ENCODE measurements at places on chromosomes 3 and 15.

GRCh38 chr3:172853921-172854666 is 103.6 kb downstream of the ECT2 start:
- no peak for DNase-seq

DNA sequence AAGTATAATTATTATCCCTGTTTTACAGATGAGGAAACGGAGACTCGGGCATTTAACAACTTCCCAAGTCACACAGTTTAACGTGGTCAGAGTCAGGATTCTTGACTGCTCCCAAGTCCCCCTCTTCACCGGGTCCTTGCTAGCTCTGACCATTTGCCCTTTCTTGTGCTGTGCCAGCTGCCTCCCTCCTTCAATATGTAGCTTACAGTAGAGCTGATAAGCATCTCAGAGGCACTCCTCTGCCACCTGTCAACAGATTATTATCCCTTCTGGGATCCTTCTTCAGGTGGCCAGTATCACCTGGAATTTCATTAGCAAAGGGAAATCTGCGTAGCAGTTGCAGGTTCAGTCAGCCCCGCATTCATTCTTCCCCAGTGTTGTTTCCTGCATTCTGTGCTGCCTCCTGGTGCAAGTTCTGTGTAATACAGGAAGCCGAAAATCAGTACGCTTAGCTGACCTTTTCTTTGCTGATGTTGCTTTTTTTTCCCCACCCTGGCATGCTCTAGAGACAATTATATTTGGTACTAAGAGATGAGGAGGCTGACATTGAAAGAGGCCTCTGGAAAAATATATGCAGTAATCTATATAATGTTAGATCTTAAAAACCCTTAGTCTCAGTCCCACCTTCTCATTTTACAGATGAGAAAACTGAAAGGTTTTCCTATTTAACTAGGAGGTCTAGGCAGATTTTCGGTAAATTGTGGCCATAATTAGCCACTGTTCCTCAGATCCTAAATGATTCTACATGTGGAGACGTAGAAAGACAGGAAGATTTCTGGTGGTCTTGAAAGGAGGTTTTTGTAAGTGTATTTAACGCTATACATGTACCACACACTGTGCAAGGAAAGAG is 24.8 kb downstream of the TMOD2 start:
- peak; percentile 69 for DNase-seq

GRCh38 chr15:65323071-65323511 is 18.6 kb downstream of the RNU5B-1 start:
- DNase-seq = peak; percentile 30

DNA sequence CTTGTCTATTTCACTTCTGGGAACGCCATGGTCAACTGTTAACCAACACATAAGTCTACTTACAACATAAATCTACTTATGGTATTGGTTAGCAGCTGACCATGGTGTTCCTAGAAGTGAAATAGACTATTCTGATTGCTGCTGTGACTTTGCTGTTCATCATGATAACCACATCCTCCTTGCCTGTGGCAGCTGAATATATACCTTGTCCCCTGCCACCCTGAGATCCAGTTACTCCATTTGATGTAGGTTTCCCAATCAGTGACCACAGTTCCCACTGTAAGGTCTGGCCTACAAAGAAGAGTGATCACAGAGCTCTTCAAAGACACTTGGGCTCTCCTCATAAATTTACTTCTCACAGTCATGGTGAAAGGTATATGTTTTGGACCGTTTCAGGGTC is 66.8 kb upstream of the ALDH1A3 start:
- DNase-seq = no peak

DNA sequence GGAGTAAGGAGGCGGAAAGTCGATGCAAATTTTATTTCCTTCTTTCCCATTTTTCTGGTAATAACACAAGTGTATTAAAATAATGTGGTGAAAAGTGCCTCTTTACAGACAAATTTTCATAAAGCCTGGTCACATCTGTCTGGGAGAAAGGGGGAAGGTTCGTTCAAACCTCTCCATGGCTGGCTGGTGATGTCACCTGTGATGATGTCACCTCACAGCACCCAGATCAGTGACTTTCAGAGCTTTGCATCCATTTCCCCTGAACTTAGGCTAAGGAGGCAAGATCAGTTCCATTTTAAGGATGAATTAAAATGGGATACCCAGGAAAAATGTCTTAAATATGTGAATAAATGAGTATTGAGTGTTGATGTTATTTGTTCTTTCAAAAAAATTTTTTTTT is 34.1 kb downstream of the ATP10A start:
- no peak for DNase-seq

DNA sequence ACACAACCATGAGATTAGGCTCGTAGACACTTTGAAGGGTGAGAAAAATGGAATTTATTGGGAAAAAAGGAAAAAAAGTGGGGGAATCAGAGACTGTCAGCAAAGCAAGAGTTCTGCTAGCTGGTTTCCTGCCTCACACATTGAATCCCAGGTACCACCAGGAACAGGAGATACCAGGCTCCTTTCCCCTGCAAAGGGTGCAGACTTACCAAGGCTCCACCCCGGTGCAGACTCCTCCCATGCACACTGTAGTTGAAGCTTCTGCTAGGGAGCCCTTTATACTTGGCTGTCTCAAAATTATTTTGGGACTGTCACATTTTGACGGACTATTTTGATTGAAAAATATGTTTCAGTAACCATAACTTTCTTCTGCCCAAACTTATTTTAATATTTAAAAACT is 819.9 kb upstream of the GBE1 start:
- DNase-seq = no peak

- DNase-seq = no peak
Observed at GRCh38 chr15:71259866-71260265, 144.6 kb downstream of the THSD4 start.

DNA sequence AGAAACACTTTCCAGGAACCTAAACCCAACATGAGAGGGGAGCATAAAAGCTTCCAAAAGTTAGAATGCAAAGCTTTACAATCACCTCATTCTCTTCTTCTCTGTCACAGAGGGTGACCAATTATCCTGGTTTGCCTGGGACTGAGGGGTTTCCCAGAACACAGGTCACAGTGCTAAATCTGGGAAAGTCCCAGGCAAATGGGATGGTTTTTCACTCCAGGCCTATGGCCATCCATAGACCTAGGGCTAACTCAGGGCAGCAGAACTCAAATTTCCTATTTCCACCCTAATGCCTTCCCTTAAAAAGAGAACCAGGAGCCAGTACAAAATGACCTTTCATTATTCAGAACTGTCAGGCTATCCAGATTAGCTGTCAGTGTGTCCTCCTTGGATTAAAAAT is 77.0 kb downstream of the TM4SF4 start:
- DNase-seq = no peak

GRCh38 chr3:54736459-54736858 is 191.4 kb downstream of the LRTM1 start:
- no peak for DNase-seq

DNA sequence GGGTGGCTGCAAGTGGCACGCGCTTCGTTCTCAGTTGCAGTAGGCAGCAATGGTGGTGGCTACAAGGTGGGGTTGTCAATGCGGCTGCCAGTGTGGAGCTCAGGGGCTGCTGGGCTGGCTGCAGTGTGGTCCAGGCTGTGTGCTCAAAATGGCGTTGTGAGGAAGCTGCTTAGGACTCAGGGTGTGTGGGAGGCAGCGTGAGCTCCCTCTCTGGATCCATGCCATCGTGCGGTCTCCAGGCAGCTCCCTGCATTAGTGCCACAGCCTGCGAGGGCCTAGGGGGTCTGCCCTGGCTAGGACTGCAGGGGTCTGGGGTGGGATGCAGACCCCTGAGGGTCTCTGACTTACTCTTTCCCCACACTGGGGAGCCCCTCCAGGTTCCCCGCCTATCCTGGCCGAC is 397.2 kb downstream of the OCA2 start:
- DNase-seq = no peak

GRCh38 chr15:59177317-59177660 is 29.4 kb upstream of the LDHAL6B start:
- DNase-seq = no peak

GRCh38 chr15:100244796-100245486 is 96.8 kb downstream of the ADAMTS17 start:
- no peak for DNase-seq

DNA sequence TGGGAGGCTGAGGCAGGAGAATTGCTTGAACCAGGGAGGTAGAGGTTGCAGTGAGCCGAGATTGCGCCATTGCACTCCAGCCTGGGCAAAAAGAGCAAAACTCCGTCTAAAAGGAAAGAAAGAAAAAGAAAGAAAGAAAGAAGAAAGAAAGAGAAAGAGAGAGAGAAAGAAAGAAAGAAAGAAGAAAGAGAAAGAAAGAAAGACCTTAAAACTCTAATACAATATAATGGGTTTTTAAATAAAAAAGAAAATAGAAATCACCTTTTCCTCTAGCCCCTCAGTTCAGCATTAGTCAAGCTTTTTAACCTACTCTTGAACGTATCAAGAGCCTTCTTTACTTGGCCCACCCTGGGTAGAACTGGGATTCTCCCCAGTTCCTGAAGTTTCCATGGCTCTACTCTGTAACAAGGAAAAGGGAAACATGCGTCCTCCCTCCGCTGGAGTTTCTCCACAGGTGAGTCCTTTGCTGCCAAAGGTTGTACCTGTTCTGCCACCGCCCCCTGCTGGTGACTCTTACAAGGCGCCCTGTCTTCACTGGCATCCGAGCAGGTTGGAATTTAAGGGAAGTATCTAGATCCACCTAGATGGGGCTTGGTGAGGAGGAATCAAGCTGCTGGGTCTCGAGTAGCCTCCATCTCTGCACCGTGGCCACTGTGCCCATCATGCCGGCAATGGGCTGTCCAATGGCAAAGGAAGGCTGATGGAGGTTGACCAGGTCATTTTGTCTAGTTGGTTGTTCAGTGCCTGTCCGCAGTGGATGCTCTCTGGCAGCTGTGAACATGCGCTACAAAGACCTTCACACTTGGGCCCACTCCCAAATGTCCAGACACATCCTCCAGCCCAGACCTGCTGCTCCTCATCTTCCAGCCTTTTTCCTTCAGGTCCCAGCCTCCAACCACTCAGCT is 20.6 kb upstream of the EPHB3 start:
- no peak for DNase-seq

- DNase-seq = no peak
Observed at GRCh38 chr3:16873872-16874271, 10.9 kb upstream of the PLCL2 start.

GRCh38 chr15:62103431-62103830 is 36.7 kb downstream of the C2CD4A start:
- DNase-seq = no peak

DNA sequence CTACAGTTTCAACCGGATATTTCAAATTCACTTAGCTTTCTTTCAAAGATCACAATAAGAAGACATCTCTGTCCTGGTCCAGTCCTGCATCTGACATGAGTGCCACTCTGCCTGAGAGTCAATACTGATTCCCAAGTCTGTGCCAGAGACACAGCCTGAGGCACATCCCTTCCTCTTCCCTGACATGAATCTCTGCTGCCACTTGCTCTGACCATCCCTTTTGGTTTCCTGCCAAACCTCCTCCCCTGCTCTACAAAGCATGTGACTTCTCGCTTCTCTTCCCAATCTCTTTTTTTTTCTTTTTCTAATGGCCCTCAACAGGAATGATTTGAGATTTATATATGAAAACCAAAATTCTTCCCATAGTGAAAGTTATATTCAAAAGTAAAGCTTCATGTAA is 117.9 kb downstream of the MECOM start:
- no peak for DNase-seq

DNA sequence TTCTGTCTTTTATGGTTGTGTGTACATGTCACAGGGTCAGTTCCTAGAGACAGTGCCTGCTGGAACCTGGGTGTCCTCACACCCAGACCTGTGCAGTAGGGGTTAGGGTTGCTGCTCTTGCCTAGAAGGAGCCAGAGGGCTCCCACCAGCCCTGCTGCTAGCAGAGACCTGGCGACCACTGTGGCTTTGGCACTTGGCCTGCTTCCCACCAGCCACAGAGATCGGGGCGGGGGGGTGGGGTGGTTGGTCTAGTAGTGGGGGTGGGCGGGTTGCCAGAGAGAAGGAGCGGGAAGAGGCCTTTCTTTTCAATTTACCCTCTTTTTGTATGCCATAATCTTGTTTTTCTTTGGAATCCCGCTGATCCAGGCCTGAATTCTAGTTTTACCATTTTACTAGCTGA is 29.4 kb downstream of the EEFSEC start:
- no peak for DNase-seq

DNA sequence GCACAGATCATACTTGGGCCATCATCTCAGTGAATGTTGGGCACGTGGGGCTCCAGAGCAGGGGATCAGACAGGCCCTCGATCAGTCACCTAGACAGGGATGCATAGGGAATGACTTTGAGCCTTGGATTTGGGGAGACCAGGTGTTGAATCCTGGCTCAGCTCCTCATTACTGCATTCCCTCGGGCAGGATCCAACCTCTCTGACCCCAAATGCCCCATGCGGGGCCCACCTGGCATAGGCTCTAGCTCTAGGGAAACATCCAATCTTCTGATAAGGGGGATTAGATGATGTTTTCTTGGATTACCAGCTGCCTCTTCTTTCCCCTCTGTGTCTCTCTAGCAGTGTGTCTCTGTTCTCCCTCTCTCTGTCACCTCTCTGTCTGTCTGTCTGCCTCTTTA is 22.7 kb downstream of the LOXL1 start:
- no peak for DNase-seq

- DNase-seq = peak; percentile 18
Observed at GRCh38 chr3:44001072-44001471, 240.6 kb upstream of the TOPAZ1 start.

DNA sequence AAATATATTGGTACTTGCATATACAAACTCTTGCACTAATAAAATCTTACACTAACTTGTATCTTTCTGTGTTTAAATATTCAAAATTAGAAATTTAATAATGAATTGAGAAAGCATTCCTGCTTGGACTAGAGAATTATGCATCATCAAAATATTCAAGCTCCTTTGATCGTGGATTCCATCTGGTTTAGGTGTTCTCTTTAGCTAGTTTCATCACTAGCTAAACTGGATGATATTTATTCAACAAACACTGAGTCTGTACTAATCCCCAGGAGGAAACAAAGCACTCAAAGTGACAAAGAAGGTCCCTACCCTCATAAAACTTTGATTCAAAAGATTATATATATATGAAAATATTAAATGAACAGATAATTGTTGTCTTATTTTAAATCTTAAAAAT is 1360.9 kb upstream of the ALCAM start:
- no peak for DNase-seq

- DNase-seq = no peak
Observed at GRCh38 chr15:26222781-26223180, 359.7 kb upstream of the ATP10A start.

- DNase-seq = no peak
Observed at GRCh38 chr3:123002100-123002748, 25.3 kb downstream of the SEMA5B start.
